Stimulated activated CD8-positive, alpha-beta memory T cell treated with anti-CD3 and anti-CD28 coated beads, Interleukin-2, amount 100 ng/mL, for 1 hour (primary cell): ENCODE measurements at places on chromosomes 6 and 20.

DNA sequence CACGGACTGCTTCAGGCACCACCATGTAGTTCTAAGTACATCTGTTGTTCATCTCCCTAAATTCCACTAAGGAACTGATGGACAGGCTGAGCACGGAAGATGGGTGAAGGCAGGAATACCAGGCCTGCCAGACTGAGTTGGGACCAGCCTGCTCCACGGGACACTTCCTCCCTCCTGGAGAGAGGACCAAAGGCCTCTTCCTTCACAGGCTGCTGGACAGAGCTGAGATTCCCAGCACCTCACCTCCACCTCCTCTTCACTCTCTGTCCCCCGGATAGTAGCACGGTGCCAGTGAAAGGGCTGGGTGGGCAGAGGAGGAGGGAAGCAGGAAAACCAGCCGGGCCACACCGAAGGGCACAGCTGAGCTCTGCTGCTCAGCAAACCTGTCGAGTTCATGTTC is 22.9 kb upstream of the TCFL5 start:
- DNase-seq, result no peak

GRCh38 chr20:50144362-50144761 is 9.2 kb downstream of the PEDS1 start:
- DNase-seq, result no peak

- DNase-seq, result no peak
Measured at GRCh38 chr6:81795890-81796289, 43.4 kb upstream of the TENT5A start.

- no peak for DNase-seq
Measured at GRCh38 chr6:158205169-158205944, 37.2 kb downstream of the GTF2H5 start.

- DNase-seq, result no peak
Measured at GRCh38 chr6:129364037-129364436, 345.9 kb downstream of the ARHGAP18 start.

DNA sequence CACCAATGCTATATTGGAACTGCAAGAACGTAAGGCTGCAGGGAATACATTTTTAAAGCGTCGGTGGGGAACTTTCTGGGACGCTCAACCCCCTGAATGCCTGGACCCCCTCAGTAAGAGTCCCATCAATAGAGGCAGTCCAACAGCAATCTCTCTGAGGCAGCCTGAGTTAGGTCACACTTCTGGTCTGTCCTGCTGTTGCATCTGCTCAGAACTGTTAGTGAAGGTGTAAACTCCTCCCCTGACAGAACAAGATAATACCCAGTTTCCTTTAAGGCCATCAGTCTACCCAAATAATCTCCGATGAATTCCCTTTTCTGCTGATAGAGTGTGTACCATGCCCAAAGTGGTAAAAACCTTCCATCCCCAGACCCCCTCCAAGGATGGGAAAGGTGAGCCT is 1.1 kb upstream of the RNGTT start:
- no peak for DNase-seq

DNA sequence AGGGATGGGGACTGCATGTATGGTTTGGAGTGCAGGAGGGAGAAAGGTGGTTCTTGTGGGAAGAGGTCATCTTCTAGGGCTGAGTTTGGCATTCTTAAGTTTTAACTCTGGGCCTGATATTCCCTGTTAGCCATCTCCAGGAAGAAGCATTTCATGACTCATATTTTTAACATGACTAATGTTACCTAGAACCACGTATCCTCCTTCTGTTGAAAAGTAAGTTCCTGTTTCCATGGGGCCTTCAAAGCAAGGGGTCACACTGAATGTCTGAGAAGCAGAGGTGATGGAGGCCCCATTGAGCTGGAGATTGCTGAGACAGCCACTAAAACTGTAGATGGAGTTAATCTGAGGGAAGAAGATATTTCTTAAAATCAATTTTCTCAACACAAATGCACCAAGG is 30.2 kb downstream of the FAM229B start:
- DNase-seq, result no peak

DNA sequence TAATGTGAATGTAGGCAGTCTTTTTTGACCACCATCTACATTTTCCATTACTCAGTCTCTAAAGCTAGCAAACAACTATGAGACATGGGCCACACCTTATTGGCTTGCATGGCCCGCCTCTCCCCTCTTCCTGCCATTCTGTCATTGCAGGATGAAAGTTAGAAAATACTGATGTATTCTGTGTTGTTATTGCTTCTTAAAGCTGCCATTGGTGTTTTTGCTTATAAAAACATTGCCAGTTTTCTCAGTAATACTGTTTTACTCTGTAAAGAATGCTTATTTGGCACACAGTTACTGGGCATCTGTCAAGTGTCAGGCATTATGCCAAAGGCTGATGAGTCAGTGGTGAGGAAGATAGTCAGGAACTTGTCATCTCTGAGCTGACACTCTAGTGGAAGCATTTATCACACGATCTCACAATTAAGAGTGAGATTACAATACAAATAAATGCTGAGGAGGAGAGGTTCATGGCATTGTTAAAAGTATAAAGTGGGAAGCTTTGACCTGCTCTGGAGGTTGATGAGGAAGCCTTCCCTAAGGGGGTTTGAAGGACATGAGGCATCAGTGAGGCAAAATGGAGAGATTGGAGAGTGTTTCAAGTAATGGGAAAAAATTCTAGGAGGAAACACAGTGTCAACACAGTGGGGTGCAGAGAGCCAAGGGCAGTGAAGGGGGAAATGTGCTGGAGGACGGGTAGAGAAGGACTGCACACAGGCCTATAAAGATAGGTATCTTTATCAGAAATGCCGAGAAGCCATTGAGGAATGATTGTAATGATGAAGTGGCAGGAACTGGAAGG is 14.7 kb downstream of the KLHL32 start:
- DNase-seq, result no peak

DNA sequence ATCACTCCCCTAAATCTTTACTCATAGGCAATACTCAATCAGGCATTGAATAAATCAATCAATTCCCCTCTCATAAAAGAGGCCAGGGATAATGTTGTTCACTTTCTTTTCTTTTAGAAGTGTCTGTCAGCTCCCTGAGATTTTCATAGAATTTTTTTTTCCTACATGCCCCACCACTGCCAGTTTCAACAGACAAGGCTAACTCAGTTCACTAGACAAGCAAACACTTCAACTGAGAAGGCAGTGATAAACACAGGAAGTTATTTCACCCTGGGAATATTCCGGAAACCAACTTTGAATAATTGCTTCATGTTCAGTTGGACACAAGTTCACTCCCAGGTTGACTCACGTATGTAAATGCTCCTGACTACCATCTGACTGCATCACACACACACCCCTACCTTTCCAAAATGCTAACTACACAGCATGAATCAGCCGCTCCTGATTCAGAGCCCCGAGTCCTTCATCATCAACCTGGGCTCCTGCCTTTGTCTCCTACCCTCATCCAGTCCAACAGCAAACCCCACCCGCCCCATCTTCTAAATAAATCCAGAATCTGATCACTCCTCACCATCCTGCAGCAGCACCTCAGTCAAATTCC is 143.9 kb downstream of the BCAS1 start:
- DNase-seq, result no peak

DNA sequence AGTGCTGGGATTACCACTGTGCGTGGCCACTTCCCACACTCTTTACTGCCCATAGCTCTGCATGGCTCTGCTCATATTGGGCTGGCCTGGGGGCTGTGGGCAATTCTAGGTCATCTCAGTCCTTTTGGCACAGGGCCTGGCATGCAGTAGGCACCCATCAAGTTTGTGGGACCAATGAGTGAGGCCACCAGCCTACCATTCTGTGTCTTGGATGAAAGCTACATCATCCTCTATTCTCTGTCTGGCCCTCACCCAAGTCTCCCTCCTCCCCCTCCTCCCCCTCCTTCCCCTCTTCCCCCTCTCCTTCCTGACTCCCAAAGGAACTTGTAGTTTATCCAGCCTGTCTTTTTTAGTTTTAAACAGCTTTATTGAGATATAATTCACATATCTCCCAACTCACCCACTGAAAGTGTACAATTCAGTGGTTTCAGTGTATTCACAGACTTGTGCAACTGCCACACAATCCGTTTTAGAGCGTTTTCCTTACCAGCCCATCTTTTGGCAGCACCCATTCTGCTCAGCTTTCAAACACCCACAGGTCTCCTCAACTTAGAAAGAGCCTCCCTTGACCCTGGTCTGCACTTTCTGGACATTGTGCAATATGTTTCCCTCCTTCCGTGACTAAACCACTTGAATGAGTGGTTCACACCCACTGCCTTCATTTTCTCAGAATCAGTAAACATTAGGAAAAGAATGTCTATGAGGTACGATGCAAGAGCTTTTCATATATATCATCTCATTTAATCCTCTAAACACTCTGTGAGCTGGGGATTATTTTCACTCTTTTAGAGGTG is 21.5 kb upstream of the MRPS18A start:
- DNase-seq, result no peak

DNA sequence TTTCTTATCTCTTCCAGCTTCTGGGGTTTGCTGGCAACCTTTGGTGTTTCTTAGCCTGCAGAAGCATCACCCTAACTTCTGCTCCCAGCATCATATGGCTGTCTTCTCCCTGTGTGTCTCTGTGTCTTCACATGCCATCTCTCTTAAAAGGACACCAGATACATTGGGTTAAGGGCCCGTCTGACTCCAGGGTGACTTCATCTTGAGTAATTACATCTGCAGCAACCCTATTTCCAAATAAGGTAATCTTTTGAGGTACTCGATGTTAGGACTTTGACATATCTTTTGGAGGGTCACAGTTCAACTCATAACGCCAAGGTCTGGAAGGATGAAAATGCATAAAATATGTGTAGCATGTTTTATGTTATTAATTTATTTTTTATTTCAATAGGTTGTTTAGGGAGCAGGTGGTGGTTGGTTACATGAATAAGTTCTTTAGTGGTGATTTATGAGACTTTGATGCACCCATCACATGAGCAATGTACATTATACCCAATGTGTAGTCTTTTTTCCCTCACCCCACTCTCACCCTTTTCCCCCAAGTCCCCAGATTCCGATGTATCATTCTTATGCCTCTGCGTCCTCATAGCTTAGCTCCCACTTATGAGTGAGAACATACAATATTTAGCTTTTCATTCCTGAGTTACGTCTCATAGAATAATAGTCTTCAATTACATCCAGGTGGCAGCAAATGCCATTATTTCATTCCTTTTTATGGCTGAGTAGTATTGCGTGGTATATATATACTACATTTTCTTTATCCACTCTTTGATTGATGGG is 131.1 kb downstream of the TBXT start:
- DNase-seq, result no peak

DNA sequence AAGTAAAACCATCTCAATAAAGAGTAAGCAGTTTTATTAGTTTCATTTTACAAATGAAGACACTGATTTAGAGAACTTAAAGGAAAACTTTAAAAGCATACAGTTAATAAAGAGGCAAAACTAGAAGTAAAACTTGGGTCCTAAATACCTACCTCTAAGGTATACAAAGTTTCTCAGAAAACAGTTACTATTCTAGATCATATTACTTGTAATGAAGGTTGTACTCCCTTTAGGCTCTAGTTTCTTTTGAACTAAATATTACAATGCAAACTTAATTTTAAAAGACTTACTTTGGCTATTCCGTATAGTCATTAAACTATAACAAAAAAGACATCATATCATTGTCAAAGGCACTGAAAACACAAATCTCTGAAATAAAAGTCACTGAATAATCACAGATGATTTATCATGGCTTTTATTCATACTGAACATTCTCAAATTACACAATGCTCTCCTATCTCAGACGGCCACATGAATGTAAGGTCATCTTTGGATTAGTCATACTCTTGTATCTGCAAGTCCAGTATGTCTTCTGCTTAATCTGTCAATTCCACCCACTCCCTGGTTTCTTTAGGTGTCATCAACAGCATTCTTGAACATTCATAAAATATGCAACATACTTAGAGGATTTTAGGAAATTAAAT is 361.6 kb upstream of the RUNX2 start:
- DNase-seq, result no peak

DNA sequence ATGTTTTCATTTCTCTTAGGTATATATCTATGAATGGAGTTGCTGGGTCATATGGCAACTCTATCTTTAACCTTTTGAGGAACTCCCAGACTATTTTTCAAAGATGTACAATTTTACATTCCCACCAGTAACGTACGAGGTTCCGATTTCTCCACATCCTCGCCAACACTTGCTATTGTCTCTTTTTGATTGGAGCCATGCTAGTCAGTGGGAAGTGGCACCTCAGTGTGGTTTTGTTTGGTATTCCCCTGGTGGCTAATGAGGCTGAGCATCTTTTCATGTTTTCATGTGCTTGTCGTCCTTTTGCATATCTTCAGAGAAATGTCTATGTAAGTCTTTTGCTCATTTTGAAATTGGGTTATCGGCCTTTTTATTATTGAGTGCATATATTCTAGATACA is 178.6 kb upstream of the EXOC2 start:
- DNase-seq, result no peak

DNA sequence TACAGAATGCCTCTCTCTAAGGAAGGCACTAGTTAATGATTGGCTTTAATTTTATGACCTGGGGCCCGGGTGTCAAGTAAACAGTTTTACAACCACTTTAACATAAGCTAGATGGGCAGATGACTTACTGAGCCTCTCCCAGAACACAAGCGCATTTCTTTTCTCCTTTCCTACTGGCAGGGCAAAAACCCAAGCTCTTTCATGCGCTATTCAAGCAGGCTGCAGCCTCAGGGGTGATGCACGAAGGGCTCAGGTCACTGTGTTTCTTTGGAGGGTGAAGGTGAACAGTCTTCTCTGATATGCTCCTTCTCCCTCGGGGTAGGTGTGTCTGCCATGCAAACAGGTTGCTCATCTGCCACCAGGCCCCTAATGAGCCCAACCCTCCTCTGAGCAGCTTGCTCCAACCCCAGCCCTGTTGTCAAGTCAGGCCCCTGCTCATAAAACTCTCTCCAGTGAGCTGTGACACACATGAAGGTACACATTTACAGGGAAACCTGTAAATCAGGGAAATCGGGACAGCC is 73.5 kb upstream of the CDH4 start:
- DNase-seq, result no peak

DNA sequence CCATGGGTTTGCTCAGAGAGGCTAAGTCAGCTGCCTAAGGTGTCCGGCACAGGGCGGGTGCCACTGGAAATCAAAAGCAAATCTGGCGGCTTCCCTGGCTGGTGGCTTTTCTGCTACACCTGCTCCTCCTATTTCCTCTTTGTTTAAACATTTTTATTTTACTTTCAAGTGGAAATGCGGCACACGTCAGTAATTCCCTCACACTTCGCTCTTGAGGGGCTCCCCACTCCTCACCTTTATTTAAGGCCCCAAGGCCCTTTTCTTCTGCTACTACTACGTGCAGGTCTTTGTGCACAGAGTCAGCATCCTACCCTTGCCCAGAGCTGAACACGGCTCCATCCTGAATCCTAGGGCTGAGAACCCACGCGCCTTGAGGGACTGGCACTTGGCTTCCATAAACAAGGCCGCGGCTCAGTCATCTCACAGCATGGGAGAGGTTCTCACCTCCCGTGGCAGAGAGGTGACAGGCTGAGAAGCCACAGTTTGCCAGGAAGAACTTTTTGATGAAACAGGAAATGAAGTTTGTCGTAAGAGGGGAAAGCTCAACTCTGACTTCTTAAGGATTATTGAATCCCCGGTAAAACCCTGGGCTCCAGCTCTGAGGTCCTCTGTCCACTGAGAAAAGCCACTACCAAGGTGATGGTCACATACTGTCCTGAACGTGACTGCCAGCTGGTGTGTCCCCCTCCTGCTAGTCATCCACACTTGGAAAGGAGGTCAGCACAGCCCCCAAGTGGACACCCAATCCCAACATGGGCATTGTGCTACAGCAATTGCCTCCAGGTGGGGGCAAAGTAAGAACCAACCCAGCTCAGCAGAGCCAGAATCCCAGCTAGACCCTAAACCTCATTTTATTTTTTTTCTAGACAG is 48.0 kb downstream of the NFATC2 start:
- DNase-seq, result no peak

GRCh38 chr20:37575884-37576283 is 48.2 kb upstream of the BLCAP start:
- no peak for DNase-seq

- DNase-seq, result no peak
Measured at GRCh38 chr6:30244560-30244959, 31.4 kb upstream of the TRIM26 start.
